ENCODE measurements at places on chromosomes 13 and 19.

GRCh38 chr13:85316506-85317025 lies 482.7 kb downstream of the SLITRK6 start:
- no peak for DNase-seq

GRCh38 chr19:28940751-28941500 lies 272.0 kb downstream of the UQCRFS1 start:
- no peak for DNase-seq

- DNase-seq: no peak
These were observed 732 bp upstream of the DCLK1 start for GRCh38 chr13:36131931-36132297.

- no peak for DNase-seq
These were observed 327.4 kb upstream of the ZNF507 start for GRCh38 chr19:32018014-32018413.

GRCh38 chr19:347946-348861 lies 3.6 kb upstream of the MIER2 start:
- no peak for DNase-seq

- no peak for DNase-seq
These were observed 509.0 kb downstream of the OLFM4 start for GRCh38 chr13:53537586-53537985.

DNA sequence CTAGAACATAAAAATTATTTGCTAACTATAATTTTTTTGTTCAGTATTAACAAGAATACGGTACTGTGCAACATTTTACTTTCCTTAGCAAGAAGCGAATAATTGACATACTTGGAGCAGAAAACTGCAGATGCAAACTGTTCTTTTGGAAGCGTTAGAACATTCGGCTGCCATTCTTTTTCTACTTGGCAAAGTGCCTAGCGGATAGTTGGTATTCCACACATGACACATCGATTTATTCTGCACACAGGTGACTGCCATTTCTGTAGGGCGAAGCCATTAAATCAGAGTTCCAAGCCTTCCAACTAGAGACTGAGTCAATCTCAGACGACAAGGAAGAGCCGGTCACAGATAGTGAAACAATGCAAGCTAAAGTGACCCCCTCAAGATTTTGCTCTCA lies 117.4 kb downstream of the TRPC4 start:
- DNase-seq: no peak

GRCh38 chr19:57664269-57665127 lies 4.2 kb upstream of the ZSCAN4 start:
- peak; percentile 13 for DNase-seq

- no peak for DNase-seq
These were observed 402.7 kb downstream of the IRS2 start for GRCh38 chr13:109383683-109384082.

- no peak for DNase-seq
These were observed 40.8 kb downstream of the GGACT start for GRCh38 chr13:100547791-100548201.

GRCh38 chr13:32010136-32010535 lies 21.4 kb upstream of the FRY start:
- DNase-seq: no peak

DNA sequence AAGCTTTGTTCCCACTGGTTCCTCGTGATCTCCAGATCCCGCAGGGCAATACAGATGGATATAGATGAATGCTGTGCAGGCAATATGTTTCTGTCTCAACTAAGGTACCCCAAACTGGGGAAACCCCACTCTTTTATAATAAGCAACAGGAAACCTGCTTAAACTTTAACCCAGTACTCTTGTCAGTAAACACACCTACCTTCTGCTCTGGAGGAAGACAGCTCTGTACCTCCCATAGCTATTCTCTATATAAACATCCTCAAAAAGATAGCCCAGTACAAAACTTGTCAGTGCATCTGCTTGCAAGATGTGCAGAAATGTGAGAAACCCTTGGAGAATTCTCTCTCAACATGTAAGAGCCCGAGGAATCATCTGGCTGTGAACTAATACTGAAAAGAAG lies 583.6 kb downstream of the OLFM4 start:
- DNase-seq: no peak

DNA sequence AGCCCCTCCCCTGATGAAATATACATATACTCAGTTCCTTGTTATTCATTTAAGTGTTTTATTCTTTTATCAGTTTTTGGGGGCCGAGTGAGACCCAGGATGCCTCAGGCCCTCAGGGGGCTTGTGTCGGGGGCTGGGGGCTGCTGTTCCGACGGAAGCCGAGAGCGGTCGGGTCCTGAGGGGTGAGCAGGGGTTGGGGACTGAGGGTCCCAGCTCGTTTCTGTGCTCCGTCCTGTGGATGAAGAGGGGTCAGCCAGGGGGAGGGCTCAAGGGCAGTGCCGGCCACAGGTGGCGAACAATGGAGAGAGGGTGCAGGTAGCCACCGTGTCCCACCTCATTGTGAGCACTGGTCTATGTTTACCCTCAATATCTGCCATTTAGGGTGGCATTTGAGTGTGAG lies 1.9 kb downstream of the PCP2 start:
- DNase-seq: no peak

DNA sequence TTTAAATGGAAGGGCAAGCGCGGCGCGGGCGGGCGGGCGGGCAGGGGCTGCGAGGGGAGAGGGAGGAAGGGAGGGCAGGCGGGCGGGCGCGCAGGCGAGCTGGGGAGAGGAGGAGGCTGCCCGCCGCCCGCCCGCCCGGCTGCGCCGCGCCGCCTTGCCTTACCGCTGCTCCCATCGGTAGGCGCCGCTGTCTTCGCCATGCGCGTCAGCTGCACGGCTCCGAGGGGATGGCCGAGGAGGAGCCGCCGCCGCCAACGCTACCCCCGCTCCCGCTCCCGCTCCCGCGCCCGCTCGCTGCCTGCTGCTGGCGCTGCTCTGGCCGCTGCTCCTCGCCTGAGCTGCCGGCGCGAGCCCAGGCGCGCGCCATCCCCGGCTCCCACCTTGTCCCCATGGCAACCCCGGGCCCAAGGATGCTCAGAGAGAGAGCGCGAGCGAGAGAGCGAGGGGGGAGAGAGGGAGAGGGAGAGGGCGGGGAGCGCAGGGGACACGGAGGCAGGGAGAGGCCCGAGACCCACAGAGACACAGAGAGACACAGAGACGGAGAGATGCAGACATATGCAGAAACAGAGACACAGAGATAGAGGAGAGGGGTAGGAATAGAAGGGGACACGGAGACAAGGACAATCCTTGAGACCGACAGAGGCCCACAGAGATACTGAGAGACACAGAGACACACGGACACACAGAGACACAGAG lies 40.3 kb downstream of the DEDD2 start:
- DNase-seq: peak; percentile 74

GRCh38 chr13:91145571-91146205 lies 201.8 kb upstream of the MIR17HG start:
- DNase-seq: no peak

DNA sequence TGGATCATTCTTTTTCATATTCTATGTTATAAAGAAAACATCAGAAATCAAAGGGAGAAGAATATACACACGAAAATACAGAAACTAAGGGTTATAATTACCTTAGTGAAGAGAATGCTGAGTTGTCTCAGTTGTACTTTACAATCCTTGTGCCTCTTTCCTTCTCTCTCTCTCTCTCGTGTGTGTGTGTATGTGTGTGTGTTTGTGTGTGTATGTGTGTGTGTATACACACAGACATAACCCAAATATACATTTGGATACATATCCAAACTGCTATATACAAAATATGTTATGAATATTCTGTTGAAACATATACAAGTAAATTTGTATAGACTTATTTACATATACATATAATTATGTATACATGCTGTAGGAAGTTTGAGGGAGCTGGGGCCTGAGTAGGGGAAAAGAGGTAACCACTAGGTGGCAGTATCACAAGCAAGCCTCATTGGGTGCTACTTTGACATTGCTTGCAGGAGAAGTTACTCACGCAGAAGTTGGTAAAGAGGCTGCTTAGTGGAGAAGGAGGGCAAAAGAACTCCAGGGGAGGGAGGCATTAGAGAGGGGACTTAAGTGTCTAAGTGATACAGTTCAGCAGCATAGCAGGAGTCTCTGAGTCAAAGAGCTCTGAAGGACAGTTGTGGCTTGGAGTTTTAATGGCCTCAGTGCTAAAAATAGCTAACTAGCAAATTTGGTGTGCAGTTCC lies 465.1 kb upstream of the PCDH20 start:
- DNase-seq: peak; percentile 51

DNA sequence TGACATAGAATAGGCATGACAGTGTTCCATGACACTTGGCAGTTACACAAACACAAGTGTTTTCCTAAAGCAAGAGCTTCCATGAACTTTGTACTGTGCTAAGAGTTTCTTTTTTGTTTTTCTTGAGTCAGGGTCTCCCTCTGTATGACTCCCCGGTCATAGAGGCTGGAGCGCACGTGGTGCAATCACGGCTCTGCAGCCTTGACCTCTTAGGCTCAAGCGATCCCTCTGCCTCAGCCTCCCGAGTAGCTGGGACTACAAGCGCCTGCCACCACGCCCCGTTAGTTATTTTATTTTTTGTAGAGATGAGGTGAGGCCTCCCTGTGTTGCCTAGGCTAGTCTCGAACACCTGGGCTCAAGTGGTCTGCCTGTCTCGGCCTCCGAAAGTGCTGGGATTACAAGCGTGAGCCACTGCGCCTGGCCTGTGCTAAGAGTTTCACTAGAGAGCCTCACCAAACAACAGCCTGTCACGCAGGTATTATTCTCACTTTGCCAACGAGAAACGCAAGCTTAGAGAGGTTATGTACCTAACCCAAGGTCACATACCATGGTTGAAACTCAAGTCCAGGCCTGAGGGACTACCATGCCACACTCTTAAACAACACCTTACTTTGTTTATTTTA lies 355.9 kb downstream of the KLF12 start:
- no peak for DNase-seq

GRCh38 chr19:46783670-46784069 lies 4.7 kb downstream of the SLC1A5 start:
- DNase-seq: no peak

DNA sequence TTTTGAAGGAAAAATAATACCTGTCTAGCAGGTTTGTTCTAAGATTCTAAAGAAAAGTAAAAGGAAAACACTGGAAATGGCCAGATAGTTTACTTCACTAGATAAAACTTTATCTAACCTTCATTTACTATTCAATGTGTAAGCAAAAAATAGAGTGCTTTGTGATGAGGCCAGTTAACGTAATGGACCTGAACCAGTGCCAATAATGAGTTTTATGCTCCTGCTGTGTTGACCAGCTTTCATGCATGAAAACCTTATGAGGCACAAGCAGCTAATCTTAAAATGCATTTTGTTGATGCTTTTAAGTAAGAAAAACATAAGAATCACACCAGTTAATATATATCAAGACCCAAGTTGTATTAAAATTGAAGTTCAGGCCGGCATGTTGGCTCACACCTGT lies 617.2 kb upstream of the GPC6 start:
- DNase-seq: no peak

- DNase-seq: no peak
These were observed 257.5 kb downstream of the MZT1 start for GRCh38 chr13:72469906-72470305.

- DNase-seq: no peak
These were observed 33.1 kb downstream of the PCDH8 start for GRCh38 chr13:52815330-52815729.

DNA sequence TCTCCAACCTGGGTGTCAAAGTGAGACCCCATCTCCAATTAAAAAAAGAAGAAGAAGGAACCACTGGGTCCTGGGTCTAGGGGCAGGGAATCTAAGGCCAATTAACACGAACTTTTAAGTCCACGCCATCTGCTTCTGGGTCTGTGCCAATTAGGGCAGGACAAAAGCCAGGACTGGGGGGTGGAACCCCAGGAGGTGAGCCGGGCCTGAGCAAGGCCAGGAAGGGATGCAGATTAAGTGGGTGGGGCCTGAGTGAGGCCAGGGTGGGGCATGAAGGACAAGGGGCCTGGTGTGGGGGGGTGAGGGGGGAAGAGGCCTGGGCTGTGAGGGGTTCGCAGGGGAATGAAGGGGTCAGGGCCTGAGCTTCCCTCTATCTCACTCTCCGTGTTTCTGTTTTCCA lies 26.3 kb upstream of the ZNF83 start:
- no peak for DNase-seq

DNA sequence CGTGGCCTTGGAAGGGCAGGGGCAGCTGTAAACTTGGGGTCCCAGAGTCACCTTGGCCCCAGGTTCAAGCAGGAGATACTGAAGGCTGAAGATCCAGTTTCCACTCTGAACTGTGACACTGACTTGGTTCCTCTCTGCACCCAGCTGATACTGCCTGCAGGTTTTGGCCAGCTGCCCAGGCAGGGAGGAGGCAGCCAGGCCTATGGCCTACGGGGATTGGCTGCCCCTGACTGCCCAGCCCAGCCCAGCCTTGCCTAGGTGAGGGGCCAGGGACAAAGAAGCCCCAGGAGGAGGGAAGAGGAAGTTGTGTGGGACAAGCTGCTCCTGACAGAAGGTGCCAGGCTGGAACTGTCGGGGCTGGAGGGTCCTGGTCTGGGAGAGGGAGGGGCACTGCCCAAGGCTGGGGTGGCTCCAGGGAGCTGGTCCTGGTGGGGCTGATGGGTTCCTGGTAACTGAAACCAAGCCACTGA lies 51.7 kb upstream of the CYP4F8 start:
- peak; percentile 90 for DNase-seq

- no peak for DNase-seq
These were observed 14.9 kb downstream of the CEBPA start for GRCh38 chr19:33287438-33287837.

- no peak for DNase-seq
These were observed 894.9 kb upstream of the SLC10A2 start for GRCh38 chr13:103961129-103961528.

GRCh38 chr13:24512197-24512907 lies at the start of gene PARP4:
Gene PARP4, minus strand, starts transcription at chr13:24512778. Its CDS starts 9,002 bp downstream, at chr13:24503776.
- peak; percentile 84 for DNase-seq

DNA sequence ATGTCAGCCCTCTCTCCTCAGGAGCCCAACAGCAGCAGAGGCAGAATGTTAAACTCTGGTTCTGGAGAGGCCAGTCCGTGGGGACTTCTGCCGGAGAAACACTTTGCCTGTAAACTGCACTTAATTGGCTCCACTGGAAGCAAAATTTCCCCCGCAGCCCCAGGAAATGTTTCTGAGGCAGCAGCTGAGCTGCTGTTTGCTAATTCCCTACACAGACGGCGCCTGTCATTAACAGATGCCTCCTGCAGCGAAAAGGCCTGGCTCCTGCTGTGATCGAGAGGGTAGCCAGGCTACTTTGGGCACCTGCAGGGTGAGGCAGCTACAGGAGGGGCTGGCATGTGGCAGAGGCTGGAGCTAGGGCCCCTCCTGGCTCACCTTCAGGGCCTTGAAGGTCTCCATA lies 5.2 kb upstream of the TM6SF2 start:
- DNase-seq: no peak

All from RPMI8226 (cell line).